ENCODE measurements at places on chromosomes 12 and 14.

DNA sequence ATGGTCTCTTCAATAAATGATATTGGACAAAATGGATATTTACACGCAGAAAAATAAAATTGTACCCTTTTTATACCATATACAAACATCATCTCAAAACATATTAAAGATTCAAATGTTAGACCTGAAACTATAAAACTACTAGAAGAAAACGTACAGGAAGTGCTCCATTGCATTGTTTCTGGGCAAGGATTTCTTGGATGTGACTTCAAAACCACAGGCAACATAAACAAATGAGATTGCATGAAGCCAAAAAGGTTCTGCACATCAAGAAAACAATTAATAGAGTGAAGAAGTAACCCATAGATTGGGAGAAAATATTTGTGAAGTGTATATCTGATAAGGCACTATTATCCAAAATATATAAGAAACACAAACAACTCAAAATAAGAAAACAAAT lies 812.4 kb downstream of the NRXN3 start:
- no peak for DNase-seq

DNA sequence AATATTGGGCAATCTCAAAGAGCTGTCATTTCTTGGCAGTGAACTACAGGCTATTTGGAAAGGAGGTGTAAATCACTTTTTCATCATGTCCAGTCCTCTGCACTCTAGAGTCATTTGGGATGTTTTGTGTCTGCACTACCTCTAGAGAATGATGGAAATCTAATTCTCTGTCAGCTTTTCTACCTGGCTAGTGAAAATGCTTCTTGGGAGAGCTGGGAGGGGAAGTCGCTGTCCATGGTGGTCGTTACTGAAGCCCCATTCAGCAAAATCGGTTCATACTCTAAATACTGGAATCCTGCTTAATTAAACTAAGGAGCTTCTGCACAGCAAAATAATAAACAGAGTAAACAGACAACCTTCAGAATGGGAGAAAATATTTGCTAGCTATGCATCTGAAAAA lies 251.8 kb downstream of the APAF1 start:
- DNase-seq = peak; percentile 5

- no peak for DNase-seq
Measured at GRCh38 chr12:23139026-23139425, 514.1 kb downstream of the ETNK1 start.

GRCh38 chr12:130674676-130675075 lies 41.4 kb downstream of the RIMBP2 start:
- no peak for DNase-seq

GRCh38 chr12:1384910-1385309 lies 209.5 kb downstream of the FBXL14 start:
- DNase-seq = no peak

DNA sequence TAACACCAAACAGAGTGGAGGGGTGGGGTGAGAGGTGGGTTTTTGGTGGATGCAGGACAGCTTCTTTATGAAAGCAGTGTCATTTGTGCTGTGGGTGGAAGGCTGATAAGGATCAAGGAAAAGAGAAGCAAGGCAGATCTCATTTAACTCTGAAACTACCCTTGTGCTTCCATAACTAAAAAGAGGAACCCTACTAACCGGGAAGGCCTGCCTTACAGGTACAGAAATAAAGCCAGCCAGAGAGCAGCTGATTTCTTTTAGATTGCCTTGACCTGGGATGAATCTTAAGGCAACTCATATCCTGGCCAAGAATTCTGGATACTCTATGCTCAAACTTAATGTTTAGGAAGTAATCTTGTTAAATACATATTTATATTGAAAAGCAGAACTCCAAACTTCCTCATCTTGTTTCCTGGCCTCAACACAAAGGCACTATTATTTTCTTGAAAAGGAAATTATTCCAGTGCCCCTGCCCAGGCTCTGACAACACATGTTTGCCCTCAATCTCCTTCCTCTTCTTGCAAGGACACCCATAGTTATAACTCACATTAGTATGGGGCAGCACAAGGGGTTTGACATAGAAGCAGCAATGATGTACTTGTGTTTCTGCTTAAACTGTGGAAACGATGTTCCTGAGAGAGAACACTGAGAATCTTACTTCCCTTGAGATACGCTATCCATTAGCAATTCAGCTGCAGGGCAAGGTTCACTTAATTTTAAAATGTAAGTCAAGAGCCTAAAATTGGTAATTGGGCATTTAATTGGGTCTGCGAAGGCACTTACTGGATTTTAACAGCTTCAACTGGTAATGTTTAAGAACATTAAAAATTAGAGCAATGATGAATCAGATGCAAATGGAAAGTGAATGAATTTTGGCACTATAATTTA lies 173.7 kb downstream of the STXBP6 start:
- DNase-seq = no peak

- no peak for DNase-seq
Measured at GRCh38 chr12:109524466-109525278, 47.2 kb downstream of the UBE3B start.

DNA sequence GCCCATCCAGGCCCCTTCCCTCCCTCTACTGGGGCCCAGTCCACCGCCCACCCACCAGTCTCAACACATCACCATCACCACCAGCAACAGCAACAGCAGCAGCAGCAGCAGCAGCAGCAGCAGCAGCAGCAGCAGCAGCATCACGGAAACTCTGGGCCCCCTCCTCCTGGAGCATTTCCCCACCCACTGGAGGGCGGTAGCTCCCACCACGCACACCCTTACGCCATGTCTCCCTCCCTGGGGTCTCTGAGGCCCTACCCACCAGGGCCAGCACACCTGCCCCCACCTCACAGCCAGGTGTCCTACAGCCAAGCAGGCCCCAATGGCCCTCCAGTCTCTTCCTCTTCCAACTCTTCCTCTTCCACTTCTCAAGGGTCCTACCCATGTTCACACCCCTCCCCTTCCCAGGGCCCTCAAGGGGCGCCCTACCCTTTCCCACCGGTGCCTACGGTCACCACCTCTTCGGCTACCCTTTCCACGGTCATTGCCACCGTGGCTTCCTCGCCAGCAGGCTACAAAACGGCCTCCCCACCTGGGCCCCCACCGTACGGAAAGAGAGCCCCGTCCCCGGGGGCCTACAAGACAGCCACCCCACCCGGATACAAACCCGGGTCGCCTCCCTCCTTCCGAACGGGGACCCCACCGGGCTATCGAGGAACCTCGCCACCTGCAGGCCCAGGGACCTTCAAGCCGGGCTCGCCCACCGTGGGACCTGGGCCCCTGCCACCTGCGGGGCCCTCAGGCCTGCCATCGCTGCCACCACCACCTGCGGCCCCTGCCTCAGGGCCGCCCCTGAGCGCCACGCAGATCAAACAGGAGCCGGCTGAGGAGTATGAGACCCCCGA lies 6.8 kb upstream of the RNU7-1 start:
- no peak for DNase-seq

GRCh38 chr12:49355913-49356312 lies 9.2 kb downstream of the DNAJC22 start:
- no peak for DNase-seq

DNA sequence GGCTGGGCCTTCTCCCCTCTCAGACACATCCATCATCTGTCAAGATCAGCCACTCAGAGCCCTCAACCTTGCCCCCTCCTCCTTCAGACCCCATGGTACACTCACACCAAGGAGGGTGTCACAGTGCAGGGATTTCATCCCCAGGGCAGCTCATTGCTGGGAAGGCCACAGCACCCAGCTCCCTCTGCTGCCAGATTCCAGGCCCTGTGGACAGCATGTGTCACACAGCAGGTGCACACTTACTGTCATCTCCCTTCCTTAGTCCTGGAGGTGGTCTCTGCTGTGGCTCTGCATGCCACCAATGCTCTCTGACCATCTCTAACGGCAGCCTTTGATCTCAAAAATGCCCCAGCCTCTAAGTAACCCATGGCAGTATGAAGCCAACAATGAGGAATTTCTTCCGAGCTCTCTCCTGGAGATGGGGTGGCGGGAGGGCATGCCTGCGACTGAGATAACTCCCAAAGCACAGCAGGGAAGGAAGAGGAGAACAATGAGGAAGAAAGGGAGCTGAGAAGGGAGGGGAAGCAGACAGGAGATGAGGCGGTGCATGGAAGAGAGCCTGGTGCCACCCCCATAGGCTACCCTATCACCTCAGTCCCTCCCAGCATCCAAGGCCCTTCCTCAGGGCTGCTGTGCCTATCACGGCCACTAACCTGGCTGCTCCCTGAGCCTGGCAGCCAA lies 101.0 kb downstream of the SINHCAF start:
- DNase-seq = no peak

DNA sequence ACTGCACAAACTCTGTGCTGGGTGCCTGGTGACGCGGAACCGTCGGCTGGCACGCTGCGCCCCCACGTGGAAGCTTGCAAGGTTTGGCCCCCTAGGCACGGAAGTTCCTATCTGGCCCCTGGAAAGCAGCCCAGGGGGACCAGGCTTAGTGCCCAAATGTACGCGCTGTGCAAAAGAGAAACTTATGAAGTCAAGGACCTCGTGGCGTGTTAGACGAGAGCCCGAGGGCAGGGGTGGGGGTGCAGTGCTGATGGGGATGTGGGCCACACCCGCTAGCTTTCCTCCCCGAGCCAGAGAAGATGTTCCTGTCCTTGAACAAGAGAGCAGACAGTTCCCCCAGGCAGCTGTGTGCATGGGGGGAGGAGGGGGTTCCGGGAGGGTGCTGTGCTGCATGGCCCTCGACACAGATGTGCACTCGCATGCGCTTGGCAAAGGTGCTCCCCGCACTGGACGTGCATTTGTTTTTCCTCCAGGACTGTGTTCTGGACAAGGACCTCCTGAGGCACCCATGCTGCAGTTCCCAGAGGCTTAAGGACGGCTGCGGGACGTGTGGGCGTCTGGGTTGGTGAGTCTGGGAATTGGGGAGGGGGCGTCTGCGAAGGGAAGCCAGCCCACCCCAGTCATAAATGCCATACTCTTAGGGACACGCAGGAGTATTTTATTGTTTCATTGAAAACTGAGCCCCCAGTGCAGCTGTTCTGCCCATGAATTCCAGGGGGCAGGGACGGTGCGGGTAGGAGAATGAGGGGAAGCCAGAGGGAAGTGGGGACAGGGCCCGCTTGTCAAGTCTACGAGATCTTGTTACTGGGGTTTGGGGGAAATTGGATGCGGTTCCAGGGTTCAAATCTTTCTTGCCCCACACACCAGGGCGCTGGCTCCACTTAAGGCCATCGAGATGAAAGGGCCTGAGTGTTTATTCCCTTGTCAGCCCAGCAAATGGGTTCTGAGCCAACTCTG lies 80.0 kb downstream of the NTF3 start:
- DNase-seq = no peak

Measured in T-helper 2 cell (primary cell).